ENCODE measurements at places on chromosomes 1 and 21.
A peak's percentile ranks its signal among the peaks of the same experiment; 100 is the strongest.

DNA sequence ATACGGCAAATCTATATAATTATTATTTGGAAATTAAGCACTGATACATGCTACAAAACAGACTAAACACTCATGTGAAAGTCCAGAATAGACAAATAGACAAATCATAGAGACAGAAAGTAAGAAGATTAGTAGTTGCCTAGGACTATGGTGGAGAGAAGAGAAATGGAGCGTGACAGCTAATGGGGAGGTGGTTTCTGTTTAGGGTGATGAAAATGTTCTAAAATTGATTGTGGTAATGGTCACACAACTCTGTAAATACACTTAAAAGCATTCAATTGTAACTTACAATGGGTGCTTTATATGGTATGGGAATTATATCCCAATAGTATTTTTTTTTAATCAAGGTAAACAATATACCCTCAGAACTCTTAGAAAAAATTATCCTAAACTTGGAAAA, 20.4 kb upstream of the ITLN2 start:
- DNase-seq: no peak

- no peak for DNase-seq
Measured at GRCh38 chr1:10108948-10109708, 76.4 kb downstream of the UBE4B start.

- no peak for DNase-seq
Measured at GRCh38 chr21:27548486-27548885, 581.6 kb upstream of the ADAMTS5 start.

DNA sequence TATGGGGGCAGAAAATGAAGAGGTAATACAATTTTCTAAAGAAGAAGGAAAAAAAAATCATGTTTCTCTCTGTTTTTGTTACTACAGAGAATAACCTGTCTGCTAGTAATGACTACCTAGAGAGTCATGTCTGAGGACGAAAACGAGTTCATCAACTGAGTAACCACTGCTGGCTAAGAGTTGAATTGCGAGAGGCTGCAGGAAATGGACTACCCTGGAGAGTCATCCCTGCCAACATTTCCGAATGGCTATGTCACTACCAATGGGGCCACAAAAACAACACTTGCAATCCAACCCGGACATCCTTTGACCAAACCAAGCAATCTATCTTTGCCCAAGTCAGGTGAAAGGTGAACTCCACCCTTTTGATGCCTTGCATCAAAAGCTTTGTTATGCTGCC, 120.6 kb downstream of the FCRL5 start:
- DNase-seq: no peak

DNA sequence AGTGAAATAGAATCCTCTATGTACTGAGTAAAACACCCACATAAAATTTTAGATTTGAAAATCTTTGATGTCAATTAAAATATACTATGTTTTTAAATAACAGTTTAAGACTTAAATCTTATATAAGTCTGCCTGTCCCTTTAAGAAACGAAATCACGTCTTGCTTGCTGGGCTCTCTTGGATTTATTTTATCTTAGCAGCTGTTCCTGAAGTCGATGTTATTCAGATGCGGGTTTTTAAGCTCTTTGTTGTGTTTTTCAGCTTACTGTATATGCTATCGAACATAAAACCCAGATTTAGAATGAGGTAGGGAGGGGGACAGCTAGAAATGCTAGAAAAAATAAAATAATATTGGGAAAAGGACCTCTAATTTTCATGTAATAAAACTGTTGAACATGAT, 11.1 kb upstream of the SSX2IP start:
- DNase-seq: no peak

DNA sequence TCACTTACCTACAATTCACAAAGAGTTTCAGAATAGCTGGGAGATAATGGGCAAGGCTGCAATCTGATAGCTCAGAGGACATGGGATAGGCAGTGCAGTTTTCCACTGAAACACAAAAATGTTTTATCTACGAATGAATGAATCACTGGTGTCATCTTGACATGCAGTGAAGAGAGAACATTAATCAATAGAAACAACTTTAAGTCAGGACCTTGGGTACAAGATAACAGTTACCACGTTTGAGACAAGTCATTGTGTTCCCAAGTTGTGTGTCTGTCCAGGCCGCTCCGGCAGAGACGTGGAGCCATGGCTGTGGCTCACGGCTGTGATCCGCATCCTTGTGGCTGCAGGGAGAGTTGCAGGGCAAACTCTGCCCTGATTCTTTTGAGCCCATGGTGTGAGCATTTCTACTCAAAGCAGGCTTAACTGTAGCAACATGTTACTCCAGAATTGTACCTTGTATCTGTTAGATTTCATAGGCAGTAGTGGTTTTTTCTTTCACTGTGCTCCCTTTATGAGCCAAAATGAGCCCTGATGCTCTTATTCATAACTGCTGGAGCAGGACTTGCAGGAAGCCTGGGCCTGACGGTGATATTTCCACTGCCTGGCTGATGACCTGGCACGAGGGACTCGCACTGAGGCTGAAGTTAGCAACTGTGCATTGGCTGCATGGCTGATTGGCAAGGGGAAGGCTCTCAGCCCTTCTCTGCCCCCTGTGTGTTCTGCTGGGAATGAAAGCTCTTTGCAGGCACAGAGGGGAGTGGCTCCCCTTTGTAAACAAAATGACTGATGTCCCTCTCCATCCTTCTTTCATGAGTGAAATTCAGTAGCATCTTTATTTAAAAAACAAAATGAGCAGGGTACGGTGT, 465.2 kb downstream of the AJAP1 start:
- no peak for DNase-seq

GRCh38 chr1:240766831-240767230, 154.9 kb upstream of the GREM2 start:
- DNase-seq: peak; percentile 7

- no peak for DNase-seq
Measured at GRCh38 chr1:226223157-226223785, at the start of gene MIXL1. TSS of gene MIXL1 (plus strand) at chr1:226223664. CDS start at chr1:226223682, 18 bp downstream.

- DNase-seq: no peak
Measured at GRCh38 chr1:67601955-67602354, 83.0 kb upstream of the GADD45A start.

Data from AG04449 (cell line).